Bronchus fibroblast of lung (primary cell): ENCODE measurements at places on chromosomes 2 and 18. TPM values are rescaled to one million over a fixed set of nuclear protein-coding genes. Genes with fewer than 3 reads are reported as not detected.

The PRSS56 gene
- not detected in 2 replicates for total RNA-seq

The LCT gene
- total RNA-seq = not detected in 2 replicates

The HRH4 gene
- total RNA-seq = not detected in 2 replicates

The STPG4 gene
- not detected in 2 replicates for total RNA-seq

The FEV gene
- not detected in 2 replicates for total RNA-seq

The CEBPZ gene
- 19.3 and 24.9 TPM in 2 replicates for total RNA-seq

The DSG4 gene
- not detected in 2 replicates for total RNA-seq

The MOCOS gene
- 6.1 and 6.4 TPM in 2 replicates for total RNA-seq

The STK16 gene
- 15.9 and 18.8 TPM in 2 replicates for total RNA-seq

The CCT7 gene
- total RNA-seq = 421 and 493 TPM in 2 replicates

The NDC80 gene
- total RNA-seq = 23.0 and 33.0 TPM in 2 replicates

The CABYR gene
- total RNA-seq = 6.7 and 7.6 TPM in 2 replicates

The SLC11A1 gene
- total RNA-seq = under 0.01 and 0.30 TPM in 2 replicates

The IL1B gene
- total RNA-seq = 0.17 and 0.45 TPM in 2 replicates

The PARD6G gene
- total RNA-seq = 2.5 and 3.0 TPM in 2 replicates

The DYNAP gene
- total RNA-seq = not detected in 2 replicates

The TCF7L1 gene
- 0.84 and 1.0 TPM in 2 replicates for total RNA-seq

The WIPF1 gene
- 5.4 and 5.5 TPM in 2 replicates for total RNA-seq

The CACNB4 gene
- under 0.01 and 0.15 TPM in 2 replicates for total RNA-seq

The CPO gene
- not detected in 2 replicates for total RNA-seq

The KCMF1 gene
- total RNA-seq = 32.0 and 33.1 TPM in 2 replicates

The ALPP gene
- not detected in 2 replicates for total RNA-seq

The ZNF532 gene
- 33.0 and 40.3 TPM in 2 replicates for total RNA-seq

The DOK6 gene
- total RNA-seq = 0.15 and 0.17 TPM in 2 replicates

The SLC25A52 gene
- total RNA-seq = 0.15 TPM in 1 of 2 replicates, not detected in the other
